ENCODE measurements at places on chromosomes 16 and 17.

- no peak for DNase-seq
Measured at GRCh38 chr16:80899809-80900592, 95.6 kb upstream of the CDYL2 start.

- DNase-seq: no peak
Measured at GRCh38 chr16:58733248-58733670, 857 bp downstream of the GOT2 start.

DNA sequence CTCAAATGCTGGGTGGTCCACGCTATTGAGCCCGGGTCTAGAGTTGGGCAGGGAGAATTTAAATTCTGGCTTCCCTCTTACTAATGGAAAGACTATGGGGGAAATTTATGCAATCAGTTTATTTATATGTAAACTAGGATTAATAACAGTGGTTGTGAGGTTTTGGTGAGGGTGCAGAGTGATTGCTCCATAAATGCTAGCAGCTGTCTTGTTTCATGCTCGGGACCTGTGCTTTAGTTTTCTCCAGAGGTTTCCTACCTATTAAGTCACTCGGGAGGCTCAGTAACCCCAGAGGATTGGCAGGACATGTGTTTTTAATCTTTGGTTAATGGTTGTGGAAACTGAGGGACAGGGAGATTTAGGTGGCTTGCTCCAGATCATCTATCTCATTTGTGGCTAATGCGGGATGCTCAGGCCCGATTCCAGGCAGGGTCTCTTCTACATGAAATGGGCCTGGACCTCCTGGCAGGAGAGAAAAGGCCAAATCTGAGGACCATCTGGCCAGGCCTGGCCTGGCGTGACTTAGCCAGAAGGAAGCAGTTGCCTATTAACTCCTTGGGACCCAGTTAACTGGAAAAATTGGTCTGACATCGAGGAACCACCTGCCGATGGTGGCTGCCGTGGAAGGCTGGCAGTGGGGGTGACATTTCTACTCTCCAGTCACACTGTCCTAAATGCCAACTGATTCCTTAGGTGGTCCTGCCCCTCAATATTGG is 2.1 kb downstream of the PRCD start:
- no peak for DNase-seq

- no peak for DNase-seq
Measured at GRCh38 chr17:57471868-57472368, 215.6 kb downstream of the MSI2 start.

DNA sequence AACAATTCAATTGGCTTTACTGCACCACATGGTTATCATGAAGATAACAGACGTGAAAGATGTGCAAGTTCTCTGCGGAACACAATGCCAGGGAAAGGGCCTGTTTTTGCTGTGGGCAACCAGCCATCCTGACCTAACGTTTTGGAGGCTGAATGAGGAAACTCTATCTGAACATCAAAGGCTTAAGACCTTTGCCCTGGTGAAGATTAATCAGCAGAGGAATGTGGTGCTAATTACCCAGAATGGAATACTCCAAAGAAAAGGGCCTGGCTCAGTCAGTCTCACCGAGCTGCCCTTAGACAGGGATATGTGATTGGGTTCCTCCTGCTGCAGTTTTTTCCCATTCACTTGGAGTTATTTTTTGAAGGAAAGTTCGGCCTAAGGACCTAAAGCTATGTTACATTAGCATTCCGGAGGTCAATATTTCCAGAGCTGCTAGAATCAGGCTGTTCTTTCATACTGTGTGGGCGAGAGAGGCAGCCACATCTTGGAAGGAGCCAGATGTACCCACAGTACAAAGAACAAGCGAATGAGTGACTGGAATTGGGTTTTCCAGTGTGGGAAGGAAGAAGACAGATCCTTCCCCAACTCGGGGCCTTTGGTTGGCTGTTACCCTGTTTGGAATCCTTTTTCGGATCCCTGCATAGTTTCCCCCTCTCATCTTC is 15.5 kb downstream of the ASIC2 start:
- no peak for DNase-seq

DNA sequence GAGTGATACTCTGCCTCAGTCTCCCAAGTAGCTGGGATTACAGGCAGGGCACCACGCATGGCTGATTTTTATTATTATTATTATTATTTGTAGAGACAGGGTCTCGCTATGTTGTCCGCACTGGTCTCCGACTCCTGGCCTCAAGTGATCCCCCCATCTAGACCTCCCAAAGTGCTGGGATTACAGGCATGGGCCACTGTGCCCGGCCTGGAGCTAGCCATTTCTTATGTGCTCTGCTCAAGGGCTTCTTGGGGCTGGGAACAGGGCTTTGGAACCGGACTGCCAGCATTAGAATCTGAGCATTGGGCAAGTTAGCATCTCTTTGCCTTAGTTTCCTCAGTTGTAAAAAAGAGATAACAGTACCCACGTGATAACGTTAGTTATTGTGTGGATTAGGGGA is 111.3 kb downstream of the C16orf78 start:
- no peak for DNase-seq

DNA sequence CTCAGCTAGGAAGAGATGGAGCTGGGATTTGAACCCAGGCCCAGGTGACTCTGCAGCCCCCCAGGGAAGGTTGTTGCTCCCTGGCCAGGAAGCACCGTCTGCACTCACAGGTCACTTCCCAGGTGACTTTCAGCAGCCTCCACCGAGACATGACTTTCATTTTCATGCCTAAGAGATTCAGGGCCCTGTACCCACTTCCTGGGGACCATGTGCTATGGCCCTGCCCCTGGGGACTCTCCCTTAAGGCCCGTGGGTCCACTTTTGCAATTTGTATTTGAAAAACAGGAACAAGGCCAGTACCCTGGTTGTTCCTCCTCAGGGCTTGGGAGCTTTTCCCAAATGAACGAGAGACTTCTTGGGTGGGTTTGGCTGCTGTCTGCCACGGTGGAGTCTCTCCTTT is 191.0 kb downstream of the IRF8 start:
- no peak for DNase-seq

- DNase-seq: no peak
Measured at GRCh38 chr16:14095883-14096551, 24.9 kb downstream of the MRTFB start.

- no peak for DNase-seq
Measured at GRCh38 chr17:46949291-46950174, 26.6 kb downstream of the GOSR2 start.

GRCh38 chr16:68644296-68644695 is 814 bp upstream of the CDH3 start:
- DNase-seq: no peak

DNA sequence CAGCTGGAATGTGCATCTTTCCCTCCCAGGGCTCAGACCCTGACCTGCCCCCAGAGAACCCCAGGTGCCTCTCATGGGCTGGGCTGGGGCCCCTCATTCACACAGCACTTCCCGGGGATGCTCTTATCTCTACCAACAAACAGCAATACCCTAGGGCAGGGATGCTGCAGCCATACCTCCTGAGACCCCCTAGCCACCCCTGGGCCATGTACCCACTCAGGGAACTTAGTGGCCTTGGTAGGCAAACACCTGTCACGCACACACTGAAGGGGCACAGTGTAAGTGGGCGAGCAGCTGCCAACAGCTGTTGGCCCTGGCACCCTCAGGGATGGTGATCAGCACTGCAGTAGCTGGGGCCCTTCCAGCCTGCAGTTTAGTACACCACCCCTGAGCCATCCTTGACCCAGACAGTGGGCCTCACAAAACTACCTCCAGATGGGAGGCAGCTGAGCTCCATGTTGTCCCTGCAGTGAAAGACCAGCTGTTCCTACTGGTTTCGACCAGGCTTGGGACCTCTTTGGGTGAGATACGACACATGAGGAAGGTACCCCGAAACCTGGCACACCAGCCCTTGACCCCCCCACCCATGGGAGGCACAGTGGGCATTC is 1723.6 kb downstream of the TP53TG3F start:
- DNase-seq: no peak

GRCh38 chr16:20830372-20830771 is 24.0 kb downstream of the REXO5 start:
- no peak for DNase-seq

GRCh38 chr16:13529193-13529982 is 390.6 kb upstream of the ERCC4 start:
- no peak for DNase-seq

- no peak for DNase-seq
Measured at GRCh38 chr16:75687361-75687760, 10.6 kb upstream of the CPHXL2 start.

GRCh38 chr17:47324224-47325020 is 667 bp downstream of the EFCAB13 start:
- no peak for DNase-seq

DNA sequence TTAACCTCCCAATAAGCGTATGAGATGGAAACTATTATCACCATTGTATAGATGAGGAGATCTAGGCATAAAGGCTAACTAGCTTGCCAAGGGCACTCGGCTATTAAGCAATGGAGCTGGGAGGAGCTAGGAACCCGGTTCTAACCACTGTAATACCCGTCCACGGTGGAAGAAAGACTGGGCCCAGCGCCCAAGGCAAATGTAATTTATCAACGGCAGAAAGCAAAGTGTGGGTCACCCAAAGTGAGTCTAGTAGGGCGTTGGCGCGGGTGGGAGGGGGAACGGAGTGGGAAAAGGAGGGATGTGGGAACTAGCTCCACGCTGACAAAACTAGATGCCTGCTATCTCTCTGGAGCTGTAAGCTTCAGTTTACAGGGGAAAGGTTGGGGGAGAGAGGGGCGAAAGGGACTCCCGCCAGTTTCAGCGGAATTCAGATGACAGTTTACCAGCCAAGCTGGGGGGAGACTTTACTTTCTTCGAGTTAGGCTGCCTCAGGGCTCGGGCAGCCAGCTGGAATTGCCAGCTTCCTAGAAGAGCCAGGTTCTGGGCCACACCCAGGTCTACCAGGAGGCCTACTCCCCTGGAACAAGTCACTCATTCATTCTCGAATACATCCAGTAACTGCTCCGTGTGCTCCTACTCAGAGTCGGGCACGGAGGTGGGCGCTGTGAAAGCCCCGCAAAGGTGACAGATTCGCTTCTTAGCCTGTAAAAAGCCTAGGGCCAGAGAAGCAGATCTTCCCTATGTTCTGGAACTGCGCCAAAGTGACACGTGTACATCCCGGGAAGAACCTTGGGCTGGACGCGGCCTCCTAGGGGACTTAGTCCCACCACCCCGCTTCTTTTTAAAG is 837 bp downstream of the LRRC59 start:
- DNase-seq: no peak

- DNase-seq: no peak
Measured at GRCh38 chr16:399340-400019, 2.2 kb upstream of the DECR2 start.

- DNase-seq: peak; percentile 13
Measured at GRCh38 chr17:58324409-58325288, 3.9 kb downstream of the TSPOAP1 start.

- DNase-seq: no peak
Measured at GRCh38 chr16:24953306-24953705, 61.9 kb downstream of the ARHGAP17 start.

DNA sequence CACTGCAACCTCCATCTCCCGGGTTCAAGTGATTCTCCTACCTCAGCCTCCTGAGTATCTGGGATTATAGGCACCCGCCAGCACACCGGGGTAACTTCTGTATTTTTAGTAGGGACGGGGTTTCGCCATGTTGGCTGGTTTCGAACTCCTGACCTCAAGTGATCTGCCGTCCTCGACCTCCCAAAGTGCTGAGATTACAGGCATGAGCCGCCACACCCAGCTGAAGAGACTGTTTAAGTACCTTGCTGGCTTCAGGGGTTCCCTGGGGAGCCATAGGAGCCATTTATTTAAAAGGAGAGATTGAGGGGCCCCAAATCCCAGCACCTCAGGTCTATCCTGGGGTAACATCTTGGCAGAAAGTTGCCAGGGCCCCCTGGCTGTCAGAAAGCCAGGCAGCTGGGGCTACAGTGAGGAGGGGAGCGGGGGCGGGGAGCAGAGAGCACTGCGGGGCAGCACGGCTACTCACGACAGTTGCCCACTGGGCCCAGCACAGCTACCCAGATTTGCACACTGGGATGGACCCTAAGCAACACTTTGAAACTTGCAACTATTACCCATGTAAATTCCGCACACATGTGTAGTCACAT is 1.6 kb downstream of the SNAI3 start:
- no peak for DNase-seq

DNA sequence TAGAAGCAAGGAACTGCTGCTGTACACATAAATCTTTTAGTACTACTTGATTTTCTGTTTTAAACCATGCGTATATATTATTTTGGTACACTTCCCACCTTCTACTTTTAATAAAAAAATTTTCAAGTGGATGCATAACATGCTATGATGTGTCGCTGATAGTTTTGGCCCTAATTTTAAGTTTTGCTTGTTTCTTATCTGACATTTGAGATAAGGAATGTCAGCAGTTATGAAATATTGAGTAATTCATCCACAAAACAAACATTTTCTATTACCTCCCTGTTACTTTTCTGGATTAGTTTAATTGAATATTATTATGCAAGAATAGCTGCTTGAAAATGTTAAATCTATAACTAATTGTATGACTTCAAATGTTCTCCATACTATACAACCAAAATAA is 35.8 kb downstream of the N4BP1 start:
- DNase-seq: no peak

DNA sequence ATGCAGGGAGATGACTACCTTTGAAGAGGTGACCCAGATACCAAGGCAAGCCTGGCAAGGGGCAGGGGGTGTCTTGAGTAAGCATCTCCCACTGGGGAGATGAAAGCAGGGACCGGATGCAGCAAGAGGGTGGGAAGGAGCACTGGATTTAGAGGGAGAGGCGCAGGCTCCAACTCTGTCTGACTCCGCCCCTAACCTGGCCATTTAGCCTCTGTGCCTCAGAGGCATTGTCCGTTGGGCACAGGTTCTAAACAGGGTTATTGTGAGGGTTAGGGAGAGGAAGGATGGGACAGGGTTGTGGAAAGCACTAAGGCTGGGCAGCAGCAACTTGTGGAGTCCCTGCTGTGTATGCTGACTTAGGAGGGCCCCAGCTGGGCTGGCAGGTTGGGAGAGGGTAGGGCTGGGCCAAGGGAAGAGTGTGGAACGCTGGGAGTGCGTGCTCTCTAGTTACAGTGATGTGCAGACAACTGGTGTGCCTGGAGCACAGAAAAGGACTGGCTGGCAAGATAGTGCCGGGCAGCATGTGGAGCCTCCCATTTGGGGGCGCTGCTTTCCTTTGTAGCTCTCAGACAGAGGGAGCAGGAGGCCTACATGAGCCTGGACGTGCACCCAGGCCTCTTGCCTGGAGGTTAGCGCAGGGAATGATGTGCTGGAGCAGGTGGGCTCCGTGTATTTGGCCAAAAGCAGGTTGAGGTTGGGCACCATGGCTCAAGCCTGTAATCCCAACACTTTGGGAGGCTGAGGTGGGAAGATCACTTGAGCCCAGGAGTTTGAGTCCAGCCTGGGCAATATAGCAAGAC is 26.2 kb downstream of the TBX2 start:
- DNase-seq: no peak

- DNase-seq: no peak
Measured at GRCh38 chr17:34249478-34249877, 5.6 kb upstream of the CCL2 start.

DNA sequence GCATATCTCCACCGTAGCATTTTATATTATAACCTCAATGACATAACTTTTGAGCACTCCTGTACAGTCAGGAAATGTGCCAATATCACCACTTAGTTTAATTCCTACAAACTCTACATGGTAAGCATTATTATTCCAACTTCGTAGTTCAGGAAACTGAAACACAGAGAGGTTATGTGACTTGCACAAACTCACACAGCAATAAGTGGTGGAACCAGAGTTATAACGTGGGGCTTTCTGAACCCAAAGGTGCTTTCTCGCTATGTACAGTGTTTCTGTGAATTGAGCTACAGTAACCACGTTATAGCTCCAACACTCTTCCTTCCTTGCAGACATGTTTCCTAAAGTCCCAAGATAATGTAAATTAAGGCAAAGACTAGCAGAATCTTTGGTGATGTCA is 330.2 kb downstream of the GRIN2A start:
- DNase-seq: no peak
